Natural killer cell treated with Interleukin-12 subunit alpha and Interleukin-12 subunit beta and Interleukin-15 and Interleukin-18, amount 100 ng/mL, for 72 hours (primary cell): ENCODE measurements at places on chromosomes 5 and 9.

- no peak for DNase-seq
Measured at GRCh38 chr5:2352101-2352861, 399.2 kb downstream of the IRX2 start.

- no peak for DNase-seq
Measured at GRCh38 chr9:33190021-33190705, 23.0 kb upstream of the B4GALT1 start.

DNA sequence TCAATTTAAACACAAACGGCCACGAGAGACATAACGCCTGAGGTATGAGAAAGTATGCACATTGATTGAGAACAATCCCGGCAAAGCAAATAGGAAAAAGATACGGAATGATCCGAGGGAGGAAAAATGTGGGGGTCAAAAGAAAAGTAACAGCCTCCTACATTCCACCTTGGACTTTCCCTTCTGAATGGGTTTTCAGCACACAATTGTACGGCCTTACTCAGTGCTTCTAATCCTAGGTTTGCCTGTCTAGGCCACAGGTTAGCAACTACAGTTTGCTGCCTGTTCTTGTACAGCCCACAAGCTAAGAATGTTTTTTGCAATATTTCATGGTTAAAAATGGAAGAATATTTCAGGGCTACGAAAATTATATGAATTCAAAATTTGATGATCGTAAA lies 46.2 kb upstream of the RNF20 start:
- no peak for DNase-seq

- DNase-seq = no peak
Measured at GRCh38 chr9:92722386-92723298, 42.0 kb downstream of the BICD2 start.

GRCh38 chr5:33828626-33829308 lies 63.0 kb downstream of the ADAMTS12 start:
- no peak for DNase-seq

- no peak for DNase-seq
Measured at GRCh38 chr5:109469896-109470662, 60.3 kb upstream of the PJA2 start.

GRCh38 chr5:1820926-1821325 lies 19.7 kb downstream of the NDUFS6 start:
- DNase-seq = no peak

GRCh38 chr5:84430079-84430478 lies 45.4 kb upstream of the EDIL3 start:
- DNase-seq = no peak

DNA sequence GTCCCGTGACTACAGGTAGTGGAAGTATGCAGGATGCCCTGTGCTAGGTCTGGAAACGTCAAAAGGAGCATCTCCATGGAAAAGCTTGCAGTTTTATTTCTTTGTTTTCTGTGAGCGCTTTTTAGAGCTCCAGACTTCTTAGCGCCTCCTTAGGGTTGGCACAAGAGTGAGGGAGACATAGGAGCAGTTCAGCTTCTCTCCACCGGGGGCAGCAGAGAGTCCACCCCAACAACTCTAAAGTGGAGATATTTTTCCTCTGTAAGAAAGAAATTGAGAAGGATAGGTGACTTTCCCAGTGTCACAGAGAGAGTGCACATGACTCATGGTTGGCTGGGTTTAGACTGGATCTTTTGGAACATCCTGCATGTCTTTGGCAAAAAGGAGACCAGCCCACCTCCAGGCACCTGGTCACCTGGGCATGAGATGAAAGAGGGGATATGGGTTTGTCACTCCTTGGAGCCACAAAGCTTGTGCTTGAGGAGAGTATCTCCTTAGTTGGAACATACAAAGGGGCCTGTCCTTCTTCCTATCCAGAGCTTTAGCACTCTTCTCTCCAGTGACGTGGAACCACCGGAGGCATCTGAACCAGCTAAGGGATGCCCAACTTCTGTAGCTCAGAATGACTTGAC lies 637.7 kb downstream of the SEMA5A start:
- DNase-seq = no peak

DNA sequence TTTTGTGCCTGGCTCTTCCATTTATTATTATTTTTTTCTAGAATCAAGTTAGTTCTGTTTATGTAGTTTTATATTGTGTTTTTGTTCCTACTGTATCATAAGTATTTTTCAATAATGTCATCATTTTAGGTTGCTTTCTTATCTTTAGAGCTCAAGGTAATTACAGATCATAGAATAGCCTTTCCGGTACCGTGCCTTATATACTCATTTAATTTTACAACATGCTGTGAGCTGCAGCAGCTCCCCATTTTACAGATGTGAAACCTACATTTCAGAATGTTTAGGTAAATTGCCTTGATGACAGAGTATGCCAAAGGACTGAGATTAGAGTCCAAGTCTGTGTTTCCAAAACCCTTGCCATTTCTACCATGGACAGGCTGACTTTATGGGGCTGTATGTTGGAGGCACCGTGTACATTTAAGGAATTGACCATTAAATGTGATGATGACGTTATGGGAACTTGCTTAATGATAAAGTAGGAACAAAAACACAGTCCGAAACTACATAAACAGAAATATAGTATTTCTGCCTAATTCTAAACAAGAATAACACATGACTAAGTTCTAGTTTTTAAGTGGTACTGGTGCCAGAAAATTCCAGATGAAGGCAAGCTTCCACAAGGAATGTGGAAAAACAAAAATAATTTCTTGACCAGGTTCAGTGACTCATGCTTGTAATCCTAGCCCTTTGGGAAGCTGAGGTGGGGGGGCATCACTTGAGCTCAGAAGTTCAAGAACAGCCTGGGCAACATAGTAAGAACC lies 97.7 kb downstream of the IQGAP2 start:
- DNase-seq = no peak
